ENCODE measurements at places on chromosomes 12 and 14.

DNA sequence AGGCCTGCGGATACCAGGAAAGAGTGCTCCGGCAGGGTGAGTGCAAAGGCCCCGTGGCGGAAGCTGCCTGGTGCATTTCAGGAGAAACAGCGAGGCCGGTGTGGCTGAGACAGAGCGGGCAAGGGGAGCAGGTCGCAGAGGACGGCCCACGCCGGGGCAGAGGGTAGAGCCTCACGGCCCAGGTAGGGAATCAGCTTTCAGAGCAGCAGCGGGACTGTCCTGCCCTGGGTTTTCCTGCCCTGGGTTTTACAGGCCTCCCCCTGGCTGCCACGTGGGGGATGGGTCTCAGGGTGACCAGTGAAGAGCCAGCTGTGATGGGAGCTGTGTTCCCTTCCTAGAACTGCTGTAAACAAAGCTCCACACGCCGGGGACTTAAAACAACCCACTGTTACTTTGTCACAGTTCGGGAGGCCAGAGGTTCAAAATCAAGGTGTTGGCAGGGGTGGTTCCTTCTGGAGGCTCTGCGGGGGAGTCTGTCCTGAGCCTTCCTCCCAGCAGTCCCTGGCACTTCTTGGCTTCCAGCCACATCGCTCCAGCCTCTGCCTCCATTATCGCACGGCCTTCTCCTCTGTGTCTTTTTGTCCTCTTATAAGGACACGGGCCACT, 10.4 kb downstream of the NCOR2 start:
- DNase-seq = no peak

DNA sequence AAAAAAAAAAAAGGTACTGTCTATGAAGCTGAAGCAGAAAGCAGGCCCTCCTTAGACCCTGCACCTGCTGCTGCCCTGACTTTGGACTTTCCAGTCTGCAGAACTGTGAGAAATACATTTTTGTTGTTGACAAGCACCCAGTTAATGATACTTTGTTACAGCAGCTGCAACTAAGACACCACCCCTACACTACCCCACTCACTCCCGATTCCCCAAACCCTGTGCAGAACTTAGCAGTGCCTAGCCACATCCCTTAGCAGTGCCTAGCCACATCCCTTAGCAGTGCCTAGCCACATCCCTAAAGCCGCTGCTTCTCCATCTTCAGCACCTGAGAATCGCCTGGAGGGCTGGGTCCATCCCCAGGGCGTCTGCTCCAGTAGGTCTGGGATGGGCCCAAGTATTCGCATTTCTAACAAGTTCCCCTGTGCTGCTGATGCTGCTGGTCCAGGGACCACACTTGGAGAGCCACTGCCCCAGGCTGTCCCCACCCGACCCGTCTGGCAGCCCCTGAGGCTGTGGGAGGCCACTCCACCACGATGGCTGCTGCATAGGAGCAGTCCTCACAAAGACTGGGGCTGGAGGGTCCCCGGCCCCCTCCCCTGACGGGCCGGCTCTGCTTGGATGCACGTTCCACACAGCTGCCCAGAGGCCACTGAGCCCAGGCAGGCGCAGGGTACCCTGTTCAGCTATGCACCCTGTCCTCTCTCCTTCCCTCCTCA, 10.8 kb upstream of the PPP1R13B start:
- no peak for DNase-seq

DNA sequence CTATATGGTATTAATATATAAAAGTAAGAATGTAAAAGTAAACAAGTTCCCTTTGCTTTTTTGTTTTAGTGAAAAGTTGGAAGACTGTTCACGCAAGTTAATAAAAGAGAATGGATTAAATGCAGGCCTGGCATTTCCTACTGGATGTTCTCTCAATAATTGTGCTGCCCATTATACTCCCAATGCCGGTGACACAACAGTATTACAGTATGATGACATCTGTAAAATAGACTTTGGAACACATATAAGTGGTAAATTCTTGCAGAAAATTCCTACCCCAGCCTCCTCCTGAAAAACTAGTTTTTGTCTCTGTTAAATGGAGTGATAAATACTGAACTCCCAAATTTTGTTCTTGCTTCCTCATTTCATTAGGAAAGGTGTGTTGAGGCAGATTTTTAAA, 20.9 kb downstream of the METAP2 start:
- no peak for DNase-seq

DNA sequence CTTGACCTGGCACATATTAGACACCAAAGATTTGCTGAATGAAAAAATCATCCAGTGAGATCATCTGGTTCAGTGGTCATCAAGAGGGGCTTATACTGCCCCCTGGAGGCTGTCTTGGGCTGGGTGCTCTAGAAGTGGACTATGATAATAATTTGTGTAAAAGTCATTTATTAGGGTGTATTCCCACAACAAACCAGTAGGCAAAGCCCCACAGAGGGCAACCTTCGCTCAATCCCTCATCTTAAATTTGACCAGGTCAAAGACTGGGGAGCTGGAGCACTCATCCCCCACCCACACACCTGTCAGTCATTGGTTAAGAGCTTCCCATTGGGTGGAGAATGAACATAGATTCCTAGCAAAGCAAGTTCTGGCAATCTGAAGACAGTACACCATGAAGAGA, 20.0 kb upstream of the FICD start:
- DNase-seq = no peak

DNA sequence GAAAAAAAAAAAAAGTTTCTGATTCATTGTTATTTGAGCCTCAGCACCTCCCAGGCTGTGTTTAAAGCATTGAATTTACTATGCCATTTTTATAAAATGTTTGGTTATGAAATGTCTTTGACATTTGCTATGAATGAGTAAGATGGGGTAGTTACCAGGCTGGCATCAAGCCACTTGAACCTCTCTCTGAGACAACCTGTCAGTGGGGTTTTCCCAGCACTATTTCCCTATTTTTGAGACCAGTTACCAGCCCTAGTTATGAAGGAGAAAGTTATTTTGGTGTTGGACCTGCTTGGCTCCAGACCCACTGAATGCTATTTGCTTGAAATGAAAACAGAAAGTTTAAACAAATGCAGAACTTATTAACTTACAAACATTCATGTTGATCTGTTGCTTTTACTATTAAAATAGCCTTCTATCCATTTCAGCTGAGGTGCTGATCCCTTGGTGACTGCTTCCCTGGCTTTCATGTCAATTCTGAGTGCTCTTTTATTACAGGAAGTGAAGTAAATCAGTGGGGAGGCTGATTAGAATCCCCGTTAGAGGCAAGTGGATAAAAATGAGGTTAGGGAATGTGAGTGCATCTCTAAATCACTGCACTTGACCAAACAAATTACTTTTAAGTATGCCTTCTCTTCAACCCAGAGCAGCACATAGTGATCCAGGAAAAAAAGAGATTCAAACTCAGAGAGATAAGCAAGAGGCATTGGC, 37.8 kb downstream of the LLPH start:
- peak; percentile 31 for DNase-seq

DNA sequence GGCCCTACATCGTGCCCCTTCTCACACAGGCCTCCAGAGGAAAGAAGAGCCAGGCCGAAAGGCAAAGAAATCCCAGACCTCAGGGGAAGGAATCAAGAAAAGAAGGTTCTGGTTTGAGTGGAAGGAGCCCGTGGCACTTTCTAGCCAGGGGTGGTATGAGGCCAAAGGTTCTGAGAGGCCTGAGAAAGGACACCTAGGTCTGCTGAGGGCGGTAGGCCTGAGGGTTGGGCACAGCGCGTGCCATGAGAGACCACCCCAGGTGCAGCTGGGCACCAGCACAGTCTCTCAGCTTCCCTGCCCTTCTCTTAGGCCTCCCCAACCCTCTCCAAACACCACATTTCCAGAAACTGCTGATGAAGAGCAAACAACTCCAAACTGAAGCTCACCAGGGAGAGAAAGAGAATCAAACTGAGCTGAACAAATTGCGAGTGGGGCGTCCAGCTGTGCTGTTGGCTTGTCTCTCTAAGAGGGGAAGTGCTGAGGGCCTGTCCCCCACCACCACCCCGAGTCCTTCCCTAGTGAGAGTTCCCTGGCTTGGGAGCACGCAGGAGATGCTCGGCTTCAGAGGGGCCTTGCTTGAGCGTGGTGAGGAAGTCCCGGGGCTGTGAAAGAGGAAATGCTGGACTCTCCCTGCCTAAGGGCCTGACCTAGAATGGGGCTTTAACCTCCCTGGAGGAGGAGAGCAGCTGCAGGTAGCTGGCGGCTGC, 184.8 kb downstream of the ZFP36L1 start:
- no peak for DNase-seq

- no peak for DNase-seq
Observed at GRCh38 chr12:70982991-70983390, 62.5 kb upstream of the PTPRR start.

All from amniotic stem cell (primary cell).